Heart left ventricle (tissue), 16 donors: ENCODE measurements at places on chromosomes 13 and 19.
A peak's percentile ranks its signal among the peaks of the same experiment; 100 is the strongest.

- no peak overlapping the region for H3K27ac ChIP-seq
- H3K27me3 ChIP-seq, result no peaks in the 10 kb centered on the region
- no peaks in the 10 kb centered on the region for H3K4me1 ChIP-seq
- no peak for DNase-seq
- no peaks in the 10 kb centered on the region for H3K36me3 ChIP-seq
These were observed 1617.6 kb upstream of the SLC10A2 start for GRCh38 chr13:104683789-104684188.

- H3K4me1 ChIP-seq, result no peaks in the 10 kb centered on the region
- peak overlapping the region; percentile 65 for H3K27ac ChIP-seq
- H3K4me3 ChIP-seq, result no peak overlapping the region
- H3K36me3 ChIP-seq, result no peaks in the 10 kb centered on the region
- no peaks in the 10 kb centered on the region for H3K27me3 ChIP-seq
These were observed 479.1 kb downstream of the SUCLA2 start for GRCh38 chr13:47521890-47522487.

- no peak for DNase-seq
- no peak overlapping the region for H3K27ac ChIP-seq
- H3K4me1 ChIP-seq, result peaks cover 5% of the 10 kb centered on the region
- peaks cover 94% of the 10 kb centered on the region for H3K27me3 ChIP-seq
- H3K36me3 ChIP-seq, result no peaks in the 10 kb centered on the region
These were observed 11.7 kb upstream of the SOX1 start for GRCh38 chr13:112055036-112055914.

DNA sequence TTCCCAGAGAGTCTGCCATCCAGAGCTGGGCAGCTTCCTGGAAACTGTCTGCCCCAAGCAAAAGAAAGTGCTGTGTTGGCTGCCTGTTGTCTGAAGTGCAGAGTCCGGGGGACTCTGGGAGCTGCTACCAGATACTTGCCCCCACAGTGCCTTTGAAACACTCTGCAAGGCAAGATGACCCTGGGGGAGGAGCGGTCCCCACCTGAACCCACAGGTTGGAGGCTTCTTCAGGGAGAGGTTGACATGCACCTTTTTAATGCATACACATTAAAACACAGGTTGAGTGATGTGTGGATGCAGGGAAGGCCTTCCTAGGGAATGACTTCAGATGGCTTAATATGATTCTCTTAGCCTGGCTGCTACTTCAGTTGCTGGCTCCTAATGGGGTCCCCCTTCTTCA lies 479.5 kb downstream of the ZNF536 start:
- no peak overlapping the region for H3K27ac ChIP-seq
- DNase-seq, result no peak
- no peaks in the 10 kb centered on the region for H3K4me1 ChIP-seq
- H3K4me3 ChIP-seq, result no peak overlapping the region
- no peaks in the 10 kb centered on the region for H3K27me3 ChIP-seq
- no peaks in the 10 kb centered on the region for H3K36me3 ChIP-seq

- no peaks in the 10 kb centered on the region for H3K4me1 ChIP-seq
- no peak for DNase-seq
- H3K36me3 ChIP-seq, result no peaks in the 10 kb centered on the region
- no peaks in the 10 kb centered on the region for H3K27me3 ChIP-seq
- H3K4me3 ChIP-seq, result no peak overlapping the region
- no peak overlapping the region for H3K27ac ChIP-seq
These were observed 284.7 kb downstream of the SLC7A1 start for GRCh38 chr13:29310806-29311205.

GRCh38 chr13:72839831-72840426 lies 58.0 kb downstream of the PIBF1 start:
- no peaks in the 10 kb centered on the region for H3K4me1 ChIP-seq
- no peak for DNase-seq
- no peaks in the 10 kb centered on the region for H3K27me3 ChIP-seq

DNA sequence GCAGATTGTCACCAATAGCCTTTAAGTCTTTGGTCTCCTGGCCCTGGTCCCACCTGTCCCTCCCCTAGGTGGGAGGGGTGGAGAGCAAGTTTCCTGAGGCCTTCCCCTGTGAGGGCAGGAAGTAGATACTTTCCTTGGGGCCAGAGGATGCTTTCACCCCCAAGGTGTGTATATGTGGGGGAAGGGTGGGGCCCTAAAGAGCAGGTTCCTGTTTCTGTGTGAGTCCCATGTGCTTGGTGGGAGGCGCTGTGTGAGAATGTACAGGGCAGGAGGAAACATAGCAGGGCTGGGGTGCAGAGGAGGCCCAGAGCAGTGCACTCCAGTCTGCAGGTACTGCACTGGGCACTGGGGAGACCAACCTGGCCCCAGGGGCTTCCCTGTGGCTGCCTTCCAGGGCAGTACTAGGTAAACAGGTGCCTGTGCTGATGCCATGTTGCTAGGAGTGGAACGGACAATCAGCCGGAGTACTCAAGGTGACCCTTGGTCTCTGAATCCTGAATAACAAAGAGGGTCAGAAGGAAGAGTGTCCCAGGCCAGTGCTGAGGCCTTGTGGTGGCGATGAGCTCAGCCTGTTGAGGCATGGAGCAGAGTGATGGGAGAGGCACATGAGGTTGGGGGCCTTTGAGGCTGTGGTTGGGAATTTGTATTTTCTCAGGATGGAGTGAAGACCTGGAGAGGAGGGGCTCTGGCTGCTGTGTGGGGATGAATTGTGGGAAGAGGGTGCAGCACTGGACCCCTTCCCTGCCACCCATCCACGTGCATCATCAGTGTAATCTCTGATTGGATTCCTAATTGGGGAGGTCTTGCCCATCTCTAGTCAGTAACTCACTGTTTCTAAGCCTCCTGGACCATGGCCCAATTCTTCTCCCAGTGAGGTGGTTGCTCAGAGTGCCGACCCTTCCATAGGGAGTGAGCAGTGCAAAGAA lies 5.1 kb downstream of the EGLN2 start:
- peak overlapping the region; percentile 97 for H3K27ac ChIP-seq
- H3K4me1 ChIP-seq, result peaks cover 93% of the 10 kb centered on the region
- no peak for DNase-seq
- H3K36me3 ChIP-seq, result peaks cover 45% of the 10 kb centered on the region
- H3K27me3 ChIP-seq, result no peaks in the 10 kb centered on the region
- H3K4me3 ChIP-seq, result peak overlapping the region; percentile 96

DNA sequence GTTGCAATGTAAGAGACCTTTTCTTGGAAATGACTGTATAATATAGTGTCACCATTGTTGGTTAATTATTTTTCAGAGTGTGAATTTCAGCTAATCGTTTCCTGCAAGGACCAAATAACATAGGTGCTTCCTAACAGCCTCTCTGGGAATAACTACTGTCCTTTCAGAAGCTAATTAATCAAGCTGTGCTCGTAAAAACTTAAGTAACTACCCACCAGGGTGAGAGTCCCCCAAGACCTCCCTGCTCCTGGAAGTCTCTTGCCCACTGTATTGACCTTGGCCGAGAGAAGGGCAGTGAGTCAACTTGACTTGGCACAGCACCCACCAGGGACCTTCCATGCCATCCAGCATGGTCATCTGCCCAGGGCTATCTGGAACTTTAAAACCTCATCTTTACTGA lies 50.3 kb downstream of the UQCRFS1 start:
- no peak overlapping the region for H3K27ac ChIP-seq
- H3K36me3 ChIP-seq, result no peaks in the 10 kb centered on the region
- no peaks in the 10 kb centered on the region for H3K27me3 ChIP-seq
- H3K4me3 ChIP-seq, result no peak overlapping the region

DNA sequence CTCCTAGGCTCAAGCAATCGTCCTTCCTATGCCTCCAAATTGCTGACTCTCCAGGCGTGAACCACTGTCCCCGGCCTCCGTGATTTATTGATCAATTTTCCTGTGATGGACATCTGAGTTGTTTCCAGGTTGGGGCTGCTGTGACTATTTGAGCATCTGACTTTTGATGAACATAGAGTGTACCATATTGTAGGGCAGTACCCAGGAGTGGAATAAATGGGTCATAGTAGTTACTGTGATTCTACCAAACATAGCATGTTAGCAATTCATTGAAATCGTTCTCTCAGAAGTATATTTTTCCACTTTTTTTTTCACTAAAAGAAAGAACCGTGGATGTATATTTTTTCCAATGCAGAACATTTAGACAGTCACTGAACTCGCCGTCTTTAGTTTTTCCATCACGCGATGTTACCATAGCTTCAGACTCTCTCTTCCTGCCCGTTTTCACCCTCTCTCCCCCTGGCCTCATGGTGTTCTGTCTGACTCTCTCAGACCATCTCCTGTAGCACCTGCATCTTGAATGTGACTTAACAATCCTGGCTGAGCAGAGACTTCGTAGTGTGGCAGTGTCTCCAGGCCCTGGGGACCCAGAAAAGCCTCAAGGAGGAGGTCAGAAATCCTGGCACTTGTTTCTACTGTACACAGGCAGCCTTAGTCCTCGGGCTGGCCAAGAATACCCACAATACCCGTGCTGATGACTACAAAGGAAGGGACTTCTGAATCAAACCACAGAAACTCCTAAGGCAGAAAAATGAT lies 3.2 kb upstream of the RASGRP4 start:
- H3K27ac ChIP-seq, result no peak overlapping the region
- H3K4me3 ChIP-seq, result no peak overlapping the region
- H3K4me1 ChIP-seq, result peaks cover 7% of the 10 kb centered on the region
- no peak for DNase-seq
- H3K36me3 ChIP-seq, result no peaks in the 10 kb centered on the region

- DNase-seq, result no peak
- H3K27ac ChIP-seq, result no peak overlapping the region
- peaks cover 13% of the 10 kb centered on the region for H3K4me1 ChIP-seq
These were observed 45.8 kb upstream of the RCBTB2 start for GRCh38 chr13:48578516-48579164.

GRCh38 chr19:1468274-1468820 lies 10.7 kb downstream of the C19orf25 start:
- H3K4me3 ChIP-seq, result peak overlapping the region; percentile 61
- H3K4me1 ChIP-seq, result peaks cover 50% of the 10 kb centered on the region
- H3K27me3 ChIP-seq, result peaks cover 35% of the 10 kb centered on the region
- H3K27ac ChIP-seq, result no peak overlapping the region
- H3K36me3 ChIP-seq, result no peaks in the 10 kb centered on the region

- H3K4me1 ChIP-seq, result peaks cover 34% of the 10 kb centered on the region
- H3K27me3 ChIP-seq, result peaks cover 11% of the 10 kb centered on the region
- peak within 1 kb of the TSS; percentile 88 for H3K27ac ChIP-seq
- peak within 1 kb of the TSS; percentile 68 for H3K4me3 ChIP-seq
- peak; percentile 86 for DNase-seq
- H3K36me3 ChIP-seq, result no peaks in the 10 kb centered on the region
These were observed at the start of gene TBXA2R for GRCh38 chr19:3606690-3607289. Gene TBXA2R, minus strand, starts transcription at chr19:3606875. Its CDS starts 6,241 bp downstream, at chr19:3600634.

GRCh38 chr19:14434543-14435319 lies 1.6 kb downstream of the PKN1 start:
- DNase-seq, result peak; percentile 85
- H3K27ac ChIP-seq, result peak overlapping the region; percentile 92
- H3K4me3 ChIP-seq, result peak overlapping the region; percentile 97
- peaks cover 68% of the 10 kb centered on the region for H3K4me1 ChIP-seq
- H3K27me3 ChIP-seq, result no peaks in the 10 kb centered on the region

DNA sequence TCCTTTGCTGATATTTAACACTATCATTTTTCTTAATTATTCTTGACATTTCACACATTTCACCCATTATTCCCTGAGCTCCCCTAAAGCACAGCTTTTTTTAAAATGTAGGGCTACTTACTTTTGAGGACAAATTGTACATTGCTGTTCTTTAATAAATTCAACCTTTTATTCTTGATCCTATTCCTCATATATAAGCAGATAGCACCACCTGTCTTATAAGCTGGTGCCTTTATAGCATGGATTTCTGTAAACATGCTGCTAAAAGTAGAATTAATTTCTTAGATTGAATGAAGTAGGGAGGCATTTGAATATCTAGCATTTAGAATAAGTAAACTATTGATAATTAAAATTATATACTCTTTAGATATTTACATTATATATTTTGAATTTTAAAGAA lies 603.4 kb upstream of the PCDH9 start:
- no peaks in the 10 kb centered on the region for H3K4me1 ChIP-seq
- no peak overlapping the region for H3K4me3 ChIP-seq
- DNase-seq, result no peak
- H3K27me3 ChIP-seq, result no peaks in the 10 kb centered on the region

DNA sequence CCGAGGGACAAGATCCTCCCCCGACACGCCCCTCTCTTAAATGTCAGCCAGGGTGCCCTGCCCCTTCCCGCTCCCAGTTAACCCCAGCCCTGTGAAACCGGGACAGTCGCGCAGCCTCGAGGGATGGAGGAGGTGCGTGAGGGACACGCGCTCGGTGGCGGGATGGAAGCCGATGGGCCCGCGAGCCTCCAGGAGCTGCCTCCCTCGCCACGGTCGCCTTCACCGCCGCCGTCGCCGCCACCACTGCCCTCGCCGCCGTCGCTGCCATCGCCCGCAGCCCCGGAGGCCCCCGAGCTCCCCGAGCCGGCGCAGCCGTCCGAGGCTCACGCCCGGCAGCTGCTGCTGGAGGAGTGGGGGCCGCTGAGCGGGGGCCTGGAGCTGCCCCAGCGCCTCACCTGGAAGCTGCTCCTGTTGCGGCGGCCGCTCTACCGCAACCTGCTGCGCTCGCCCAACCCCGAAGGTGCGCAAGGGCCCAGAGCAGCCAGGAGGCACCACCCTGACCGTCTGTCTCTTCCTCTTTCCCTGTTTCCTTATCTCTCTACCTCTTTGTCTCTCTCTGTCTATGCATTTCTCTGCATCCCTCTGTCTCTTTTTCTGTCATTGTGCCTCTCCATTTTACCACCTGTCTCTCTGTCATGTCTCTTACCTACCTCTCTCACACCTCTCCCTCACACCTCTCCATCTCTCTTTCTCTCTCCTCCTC lies at the start of gene NCCRP1:
NCCRP1 (plus strand) TSS at position 105 of the 703 bp plus-strand sequence; CDS start at position 124, 19 bp downstream.
- no peak for DNase-seq
- no peaks in the 10 kb centered on the region for H3K36me3 ChIP-seq

DNA sequence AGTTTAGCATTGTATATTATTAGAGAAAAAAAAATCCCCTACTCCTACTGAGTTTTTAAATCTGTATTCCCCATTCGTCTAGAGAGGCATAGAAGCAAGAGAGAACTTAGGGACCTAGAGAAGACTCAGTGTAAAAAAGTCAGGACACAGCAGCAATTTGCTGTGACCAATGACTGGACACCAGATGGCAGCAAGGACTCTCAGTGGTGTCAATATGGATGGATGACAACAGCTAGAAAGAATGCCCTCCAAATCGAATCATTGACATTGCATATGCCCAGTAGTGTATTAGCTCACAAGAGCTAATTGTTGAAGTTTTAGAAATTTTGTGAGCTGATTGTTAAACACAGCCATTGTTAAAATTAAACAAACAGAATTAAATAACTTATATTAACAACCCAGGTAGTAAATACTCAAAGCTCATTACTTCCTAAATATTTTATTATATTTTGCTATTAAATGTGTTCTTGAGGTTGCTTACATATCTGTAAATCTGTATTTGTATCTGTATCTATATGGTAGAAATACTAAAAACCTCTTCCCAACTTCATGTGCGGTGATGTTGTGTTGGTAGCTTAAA lies 43.9 kb downstream of the SIAH3 start:
- no peak overlapping the region for H3K4me3 ChIP-seq
- no peaks in the 10 kb centered on the region for H3K27me3 ChIP-seq
- H3K27ac ChIP-seq, result no peak overlapping the region

DNA sequence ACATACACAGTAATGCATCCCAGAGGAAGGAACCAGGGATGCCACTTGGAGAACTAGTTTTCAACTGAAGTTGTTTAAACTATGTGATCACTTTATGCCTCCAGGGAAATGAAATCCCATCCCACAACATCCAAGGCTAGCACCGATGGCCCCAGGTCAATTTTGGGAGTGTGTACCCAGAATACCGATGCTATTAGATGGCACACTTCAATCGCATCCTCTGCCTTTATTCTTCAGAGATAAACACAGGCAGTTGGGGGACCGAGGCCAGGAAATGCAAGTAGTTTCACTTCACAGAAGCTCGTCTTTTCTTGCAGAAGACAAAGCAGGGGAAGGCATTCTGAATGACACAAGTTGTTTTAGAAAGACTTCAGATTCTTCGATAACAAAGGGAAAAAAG lies 13.8 kb downstream of the STK24 start:
- no peaks in the 10 kb centered on the region for H3K27me3 ChIP-seq
- H3K27ac ChIP-seq, result no peak overlapping the region
- DNase-seq, result no peak
- no peaks in the 10 kb centered on the region for H3K36me3 ChIP-seq
